ENCODE measurements at places on chromosomes 5 and 9.

DNA sequence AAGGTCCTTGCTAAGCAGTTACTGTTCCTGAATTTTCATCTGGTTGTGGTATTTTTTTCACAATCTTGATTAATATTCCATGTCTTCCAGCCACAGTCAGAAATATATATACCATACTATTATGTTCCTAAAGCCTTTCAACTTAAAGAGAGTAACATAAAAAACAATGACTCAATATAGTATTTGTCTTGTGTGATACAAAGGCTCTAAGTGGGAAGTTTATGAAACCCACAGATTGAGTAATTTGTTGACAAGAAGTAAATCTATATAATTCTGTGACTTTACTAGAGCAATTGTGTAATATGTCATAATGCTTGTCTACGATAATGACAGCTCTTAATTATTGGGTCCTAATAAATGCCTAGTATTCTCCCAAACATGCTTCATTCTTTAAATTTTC lies 509.4 kb downstream of the ISL1 start:
- peak; percentile 16 for DNase-seq

GRCh38 chr5:97888439-97888838 lies 705.4 kb upstream of the RIOK2 start:
- no peak for DNase-seq

- no peak for DNase-seq
These were observed 63.6 kb downstream of the ANXA1 start for GRCh38 chr9:73215249-73215648.

- no peak for DNase-seq
These were observed 116.7 kb downstream of the WDR70 start for GRCh38 chr5:37495668-37496347.

GRCh38 chr5:109614981-109615380 lies 74.7 kb upstream of the MAN2A1 start:
- DNase-seq = no peak

- no peak for DNase-seq
These were observed 121.1 kb downstream of the CAVIN4 start for GRCh38 chr9:100698945-100699344.

DNA sequence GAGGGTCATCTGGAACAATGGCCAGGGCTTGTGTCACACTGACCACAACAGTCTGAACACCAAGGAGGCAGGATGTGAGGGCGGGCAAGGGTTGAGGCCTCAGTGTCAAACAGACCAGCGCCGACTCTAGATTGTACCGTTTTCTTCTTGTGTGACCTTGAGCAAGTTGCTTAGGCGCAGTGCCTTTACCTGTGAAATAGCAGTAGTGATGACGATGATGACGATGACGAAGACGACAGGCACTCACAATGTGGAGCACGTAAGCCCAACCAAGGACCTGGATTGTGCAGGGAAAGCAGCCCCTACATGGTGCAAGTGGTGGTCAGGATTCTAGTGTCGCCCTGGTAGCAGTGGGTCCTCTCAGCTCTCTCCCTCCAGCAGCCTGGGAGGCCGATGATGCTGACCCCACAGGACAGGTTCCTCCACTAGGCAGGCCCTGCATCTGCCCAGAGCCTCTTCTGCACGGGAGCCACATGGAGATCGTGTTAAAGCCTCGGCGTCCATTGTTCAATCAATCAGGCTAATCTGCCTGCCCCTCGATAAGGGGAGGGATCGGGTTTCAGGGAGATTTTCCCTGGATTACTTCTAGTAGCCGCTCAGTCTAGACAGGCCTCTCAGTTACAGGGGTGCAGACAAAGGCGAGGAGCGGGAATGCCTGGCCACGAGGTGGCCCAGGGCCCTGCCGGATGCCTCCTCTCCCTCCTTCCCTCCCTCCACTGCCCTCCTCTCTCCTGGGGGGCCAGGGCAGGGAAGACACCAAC lies 91.7 kb downstream of the MACROH2A1 start:
- no peak for DNase-seq

DNA sequence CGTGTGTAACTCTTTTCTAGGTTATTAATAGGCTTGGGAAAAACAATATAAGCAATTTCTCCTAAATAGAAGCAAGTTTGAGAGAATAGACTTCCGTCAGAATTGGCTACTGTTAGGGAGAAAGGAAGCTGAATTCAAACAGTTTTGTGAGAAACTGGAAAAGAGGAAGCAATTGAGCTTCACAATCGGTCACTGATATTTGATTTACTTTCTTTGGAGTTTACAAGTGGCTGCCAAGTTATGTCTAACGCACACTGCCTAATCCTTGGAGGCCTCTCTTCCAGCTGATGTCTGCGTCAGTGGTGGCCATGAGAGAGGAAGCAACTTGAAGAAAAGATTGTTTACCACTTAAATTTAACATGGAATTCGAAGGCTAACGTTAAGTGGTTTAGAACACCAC lies 319.5 kb downstream of the ADGRV1 start:
- DNase-seq = no peak

DNA sequence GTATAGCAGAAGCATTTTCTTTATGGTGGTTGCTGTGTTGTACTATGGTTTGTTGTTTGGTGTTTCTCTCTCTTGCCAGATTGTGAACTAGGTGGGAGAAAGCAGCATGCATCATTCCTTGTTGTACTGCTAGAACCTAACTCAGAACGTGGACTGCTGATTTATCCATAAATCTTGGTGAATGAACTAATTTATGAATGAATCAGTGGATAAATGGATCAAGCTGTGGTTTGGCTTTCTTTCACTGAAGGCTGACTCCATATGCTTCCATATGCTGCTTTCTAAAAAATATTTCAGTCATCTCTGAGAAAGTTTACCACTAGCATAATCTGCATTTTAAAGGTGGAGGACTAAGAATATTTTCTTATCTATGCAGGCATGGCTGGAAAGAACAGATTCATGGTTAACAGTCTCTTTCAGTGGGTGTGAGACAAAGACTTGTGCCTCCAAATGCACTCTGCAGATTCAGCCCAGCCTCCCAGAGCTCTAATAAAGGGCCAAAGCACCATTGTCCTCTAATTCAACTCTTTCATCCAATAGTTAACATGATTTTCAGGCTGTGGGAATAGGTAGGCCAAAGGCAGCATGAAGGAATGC lies 237.7 kb downstream of the SH3GL2 start:
- DNase-seq = no peak

GRCh38 chr5:34663771-34664496 lies 7.8 kb downstream of the RAI14 start:
- DNase-seq = no peak

- peak; percentile 72 for DNase-seq
These were observed 137.1 kb downstream of the FGF1 start for GRCh38 chr5:142548739-142549275.

GRCh38 chr9:113398796-113399195 lies 2.3 kb downstream of the ALAD start:
- DNase-seq = no peak

DNA sequence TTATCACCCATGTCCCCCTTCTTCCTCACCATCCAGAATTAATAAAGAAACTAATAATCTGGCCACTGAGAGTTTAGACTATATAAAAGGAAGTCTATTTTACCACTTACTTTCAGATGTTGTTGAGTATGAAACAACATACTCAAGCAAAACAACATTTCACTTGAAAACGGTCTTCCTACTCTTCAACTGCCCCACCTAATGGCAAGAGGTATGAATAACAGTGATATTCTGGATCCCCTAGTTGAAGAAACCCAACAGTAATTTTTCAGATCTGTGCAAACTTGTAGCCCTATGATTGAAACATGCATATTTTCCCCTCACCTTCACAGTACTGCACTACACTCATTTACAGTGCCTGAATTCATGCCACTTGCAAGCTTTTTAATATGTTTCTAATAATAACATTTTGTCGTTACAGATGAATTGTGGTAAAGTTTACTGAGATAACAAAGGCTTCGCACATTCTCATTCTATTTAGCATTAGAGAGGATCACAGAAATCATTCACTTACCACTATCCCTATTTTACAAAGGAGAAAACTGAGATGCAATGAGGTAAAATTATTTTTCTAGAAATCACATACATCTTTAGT lies 267.9 kb upstream of the PDE4D start:
- DNase-seq = no peak

- DNase-seq = no peak
These were observed 41.2 kb downstream of the ANKH start for GRCh38 chr5:14830210-14831005.

DNA sequence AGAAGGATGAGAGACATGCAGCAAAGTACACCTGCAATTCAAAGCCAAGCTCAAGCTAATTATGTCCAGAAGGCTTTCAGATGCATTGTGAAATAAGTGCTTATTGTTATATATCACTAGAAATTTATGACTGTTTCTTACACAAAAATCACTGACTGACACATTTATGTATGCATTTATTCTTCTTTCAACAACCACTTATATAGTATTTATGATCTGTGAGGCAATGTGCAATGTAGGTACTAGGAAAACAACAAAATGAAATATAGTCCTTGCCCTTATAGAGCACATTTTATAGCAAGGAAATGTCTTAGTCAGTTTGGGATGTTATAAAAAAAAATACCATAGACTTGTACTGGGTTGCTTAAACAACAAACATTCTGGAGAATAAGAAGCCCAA lies 167.6 kb downstream of the YIPF5 start:
- no peak for DNase-seq

- DNase-seq = no peak
These were observed 1.8 kb upstream of the ENTPD2 start for GRCh38 chr9:137055385-137056364.

GRCh38 chr9:112112519-112112918 lies 62.6 kb downstream of the SUSD1 start:
- peak; percentile 93 for DNase-seq

- no peak for DNase-seq
These were observed 69.6 kb downstream of the IL31RA start for GRCh38 chr5:55920784-55921183.

DNA sequence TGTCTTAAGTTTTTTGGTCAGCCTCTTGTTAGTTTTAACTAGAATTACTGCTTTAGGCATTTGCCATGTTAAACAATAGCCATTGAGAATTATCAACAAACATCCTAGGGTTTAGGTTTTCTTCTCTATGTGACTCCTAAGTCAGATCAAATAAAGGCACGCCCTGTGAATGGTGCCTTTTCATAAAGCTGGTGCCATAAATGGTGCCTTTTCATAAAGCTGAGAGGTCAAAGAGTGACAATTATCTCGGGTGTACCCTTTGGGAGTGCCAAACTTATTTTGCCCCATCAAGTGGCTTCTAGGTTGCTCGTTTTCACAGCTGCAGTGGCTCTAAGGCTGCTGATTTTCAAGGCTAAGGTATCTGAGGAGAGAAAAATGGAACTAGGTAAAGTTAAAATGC lies 391.6 kb downstream of the DMRTA1 start:
- no peak for DNase-seq

DNA sequence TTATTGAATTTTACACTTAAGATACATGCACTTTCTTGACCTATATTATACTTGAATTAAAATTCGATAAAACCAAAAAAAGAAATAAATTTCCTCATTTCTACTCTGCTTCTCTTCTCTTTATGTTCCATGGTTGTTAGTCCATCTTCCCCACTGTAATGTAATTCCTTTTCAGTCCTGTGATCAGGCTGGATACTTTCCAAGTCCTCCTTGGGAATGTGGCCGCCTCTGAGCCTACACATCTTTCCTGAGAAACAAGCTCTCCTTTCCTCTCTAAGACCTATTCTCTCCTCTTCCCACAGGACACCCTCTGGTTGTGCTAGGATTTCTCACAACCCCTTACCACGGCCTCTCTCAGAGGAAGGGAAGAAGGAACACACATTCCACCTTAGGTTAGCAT lies 285.1 kb downstream of the DNAH5 start:
- DNase-seq = no peak

- DNase-seq = no peak
These were observed 55.0 kb downstream of the MEF2C start for GRCh38 chr5:88827997-88828396.

GRCh38 chr9:118306801-118307200 lies 602.6 kb downstream of the TLR4 start:
- DNase-seq = no peak

DNA sequence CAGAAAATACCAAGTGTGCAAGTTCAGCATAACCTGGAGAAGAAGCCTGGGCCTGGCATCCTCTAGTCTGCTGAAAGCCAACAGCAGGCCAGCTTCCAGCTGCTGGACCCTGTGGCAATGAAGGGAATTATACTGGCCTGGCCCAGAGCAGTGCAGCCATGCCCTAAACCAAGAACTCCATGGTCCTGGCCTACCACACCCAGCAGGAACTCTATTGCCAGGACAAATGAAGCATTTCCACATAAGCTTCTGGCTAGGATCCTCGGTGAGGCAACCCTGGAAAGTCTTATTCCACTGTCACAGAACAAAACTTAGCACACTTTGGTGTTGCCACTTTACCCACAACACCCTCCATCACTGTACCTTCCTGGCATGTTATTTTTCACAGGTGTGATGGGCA lies 35.5 kb downstream of the CDK5RAP2 start:
- DNase-seq = no peak

DNA sequence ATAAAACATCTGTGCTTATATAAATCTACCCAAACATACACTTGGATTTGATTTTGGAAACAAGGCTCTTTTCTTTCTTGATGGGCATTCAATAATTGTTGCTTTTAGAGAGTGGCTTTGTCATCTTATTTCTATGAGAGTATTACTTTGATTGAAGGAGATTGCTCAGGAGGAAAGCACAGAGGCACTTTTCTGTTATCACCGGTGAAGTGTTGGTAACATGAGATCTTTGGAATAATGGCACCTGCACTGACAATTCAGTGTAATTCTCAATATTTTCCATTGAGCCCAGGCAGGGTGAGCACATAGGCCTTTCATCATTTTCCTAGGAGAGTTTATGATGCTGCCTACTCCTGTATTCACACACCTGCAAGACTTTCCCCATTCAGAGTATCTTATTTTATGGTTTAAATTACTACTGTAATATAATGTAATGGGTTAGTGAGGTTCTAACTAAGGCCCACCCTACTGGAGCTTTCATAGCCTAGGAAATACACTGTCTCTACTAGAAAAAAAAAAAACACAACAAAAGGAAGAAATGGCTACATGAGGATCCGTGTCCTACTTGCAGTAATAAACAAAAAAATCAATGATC lies 244.3 kb downstream of the DENND1A start:
- DNase-seq = no peak

GRCh38 chr9:33043671-33044070 lies 18.6 kb downstream of the DNAJA1 start:
- no peak for DNase-seq

Measured in epithelial cell of prostate (primary cell).